ENCODE measurements at places on chromosomes 16 and 17. TPM values are rescaled to one million over a fixed set of nuclear protein-coding genes. Genes with fewer than 3 reads are reported as not detected.
A peak's percentile ranks its signal among the peaks of the same experiment; 100 is the strongest.

- no peak for DNase-seq
- no peaks in the 10 kb centered on the region for H3K4me1 ChIP-seq
- H3K4me3 ChIP-seq = no peak overlapping the region
- no peak overlapping the region for H3K27ac ChIP-seq
- H3K27me3 ChIP-seq = peaks cover 13% of the 10 kb centered on the region
Measured at GRCh38 chr17:3475251-3475685, 529 bp upstream of the ASPA start.

DNA sequence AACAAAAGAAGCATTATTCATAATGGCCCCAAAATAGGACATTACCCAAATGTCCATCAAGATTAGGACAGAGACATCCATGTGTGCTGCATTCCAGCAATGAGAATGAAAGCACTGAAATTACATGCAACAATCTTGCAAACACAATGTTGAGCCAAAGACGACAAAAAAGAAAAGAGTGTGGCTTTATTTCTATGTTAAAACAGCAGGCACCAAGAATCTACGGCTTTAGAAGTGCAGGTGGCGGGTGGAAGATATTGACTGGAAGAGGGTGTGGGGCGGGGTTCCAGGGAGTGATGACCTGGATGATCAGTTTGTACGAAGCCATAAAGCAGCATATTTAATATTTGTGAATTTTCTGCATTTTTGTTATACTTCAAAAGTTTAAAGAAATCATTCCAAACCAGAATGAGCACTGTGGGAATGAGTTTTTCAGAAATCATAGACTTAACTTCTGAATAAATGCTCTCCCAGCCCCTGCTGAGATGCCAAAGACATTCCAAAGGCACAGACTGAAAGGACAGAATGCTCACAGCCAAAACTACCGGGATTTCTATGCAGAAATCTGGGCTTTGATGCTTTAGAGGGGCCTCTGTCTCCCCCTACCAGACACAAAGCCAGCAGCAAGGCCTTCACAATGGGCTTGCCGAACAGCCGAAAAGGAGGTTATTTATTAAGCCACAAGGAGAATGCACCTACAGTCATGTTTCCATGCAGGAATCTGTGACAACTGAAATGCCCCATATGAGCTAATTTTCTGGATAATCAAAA lies 361.6 kb downstream of the GRIN2A start:
- no peak overlapping the region for H3K27ac ChIP-seq
- no peaks in the 10 kb centered on the region for H3K4me1 ChIP-seq
- no peak overlapping the region for H3K4me3 ChIP-seq
- no peak for DNase-seq
- H3K36me3 ChIP-seq = no peaks in the 10 kb centered on the region

DNA sequence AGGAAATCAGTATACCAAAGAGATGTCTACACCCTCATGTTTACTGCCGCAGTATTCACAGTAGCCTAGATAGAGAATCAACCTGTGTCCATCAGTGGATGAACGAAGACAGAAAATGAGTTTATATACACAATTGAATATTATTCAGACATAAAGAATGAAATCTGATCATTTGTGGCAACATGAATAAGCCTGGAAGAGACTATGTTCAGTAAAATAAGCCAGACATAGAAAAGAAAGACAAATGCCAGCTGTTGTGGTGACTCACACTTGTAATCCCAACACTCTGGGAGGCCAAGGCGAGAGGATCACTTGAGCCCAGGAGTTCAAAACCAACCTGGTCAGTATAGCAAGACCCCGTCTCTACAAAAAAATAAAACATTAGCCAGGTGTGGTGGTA lies 16.1 kb downstream of the NUDT16L1 start:
- H3K36me3 ChIP-seq = peaks cover 15% of the 10 kb centered on the region
- no peaks in the 10 kb centered on the region for H3K27me3 ChIP-seq
- no peak overlapping the region for H3K4me3 ChIP-seq
- H3K4me1 ChIP-seq = no peaks in the 10 kb centered on the region
- DNase-seq = no peak

GRCh38 chr17:61724777-61725176 lies 133.8 kb upstream of the NACA2 start:
- H3K4me3 ChIP-seq = no peak overlapping the region
- H3K27me3 ChIP-seq = no peaks in the 10 kb centered on the region
- no peak overlapping the region for H3K27ac ChIP-seq
- peaks cover 7% of the 10 kb centered on the region for H3K36me3 ChIP-seq

DNA sequence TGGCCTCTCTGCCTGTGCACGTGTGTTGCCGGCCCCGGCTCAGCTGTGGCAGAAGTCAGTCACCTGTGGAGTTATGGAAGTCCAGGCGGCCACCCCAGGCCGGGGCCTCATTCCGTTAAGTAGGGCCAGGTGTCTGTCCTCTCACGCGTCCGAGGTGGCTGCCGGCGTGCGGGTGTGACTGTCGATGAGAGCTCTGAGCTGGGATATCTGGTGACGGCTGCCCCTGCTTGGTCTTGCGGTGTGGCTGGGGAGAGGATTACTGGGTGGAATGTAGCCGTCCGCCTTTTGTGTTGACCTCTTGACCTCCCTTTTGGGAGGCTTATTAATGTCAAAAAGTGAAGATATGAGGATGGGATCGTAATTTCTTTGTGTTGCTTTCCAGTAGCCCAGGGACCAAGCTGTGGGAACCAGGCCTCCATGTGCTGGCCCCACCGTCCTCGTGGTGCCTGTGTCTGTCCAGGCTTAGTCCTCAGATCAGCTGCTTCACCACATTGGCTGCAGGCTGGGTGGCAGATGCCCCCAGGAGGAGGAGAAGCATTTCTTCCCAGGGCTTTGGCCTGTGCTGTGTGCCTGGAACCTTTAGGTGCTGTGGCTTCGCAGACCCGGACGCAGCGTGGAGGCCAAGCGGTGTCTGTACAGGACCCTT lies 23.0 kb upstream of the ZNF750 start:
- no peaks in the 10 kb centered on the region for H3K36me3 ChIP-seq
- H3K27ac ChIP-seq = peak overlapping the region; percentile 80
- peak overlapping the region; percentile 96 for H3K4me3 ChIP-seq
- H3K27me3 ChIP-seq = no peaks in the 10 kb centered on the region
- H3K4me1 ChIP-seq = peaks cover 87% of the 10 kb centered on the region

TRIM47 gene
- 24.1 TPM for total RNA-seq

DNA sequence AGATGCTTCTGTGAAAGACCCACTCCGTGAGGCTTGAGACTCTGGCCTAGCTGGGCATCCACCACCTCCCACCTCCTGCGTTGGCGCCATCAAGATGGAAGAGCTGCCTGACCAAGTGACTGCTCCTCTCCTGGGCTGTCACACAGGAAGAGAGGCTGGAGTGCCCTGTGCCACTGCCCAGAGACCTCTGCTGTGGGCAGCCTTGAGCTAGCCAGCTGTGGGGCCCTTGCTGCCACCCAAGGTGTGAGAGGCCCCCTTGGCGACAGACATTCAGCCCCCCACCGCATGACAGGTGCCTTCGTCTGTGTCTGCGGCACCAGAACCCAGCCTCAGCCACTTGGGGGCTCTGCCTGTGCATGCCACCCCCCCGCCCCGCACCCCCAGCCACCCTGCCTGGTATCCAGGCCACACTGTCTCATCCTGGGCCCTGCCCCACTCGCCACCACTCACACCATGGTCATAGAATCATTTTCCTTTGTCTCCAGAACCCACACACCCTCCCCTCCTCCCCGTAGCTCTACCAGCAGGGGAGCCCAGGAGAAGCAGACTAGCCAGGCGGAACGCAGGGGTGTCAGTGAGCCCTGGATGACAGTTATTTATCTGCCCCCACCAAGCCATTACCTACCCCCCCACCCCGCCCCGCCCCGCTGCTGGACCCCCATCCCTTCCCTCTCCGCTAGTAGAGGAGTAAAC lies 120.9 kb upstream of the LHX1 start:
- H3K27ac ChIP-seq = no peak overlapping the region
- no peak for DNase-seq
- no peak overlapping the region for H3K4me3 ChIP-seq
- peaks cover 44% of the 10 kb centered on the region for H3K27me3 ChIP-seq
- no peaks in the 10 kb centered on the region for H3K36me3 ChIP-seq
- H3K4me1 ChIP-seq = no peaks in the 10 kb centered on the region

CBX2 gene
- 2.4 TPM for total RNA-seq

GRCh38 chr17:82148997-82149396 lies 51.0 kb upstream of the FASN start:
- H3K27me3 ChIP-seq = no peaks in the 10 kb centered on the region
- no peak for DNase-seq
- no peak overlapping the region for H3K27ac ChIP-seq
- H3K4me1 ChIP-seq = peaks cover 5% of the 10 kb centered on the region
- H3K4me3 ChIP-seq = no peak overlapping the region
- H3K36me3 ChIP-seq = peaks cover 7% of the 10 kb centered on the region

- H3K36me3 ChIP-seq = peaks cover 17% of the 10 kb centered on the region
- peaks cover 4% of the 10 kb centered on the region for H3K4me1 ChIP-seq
- H3K27me3 ChIP-seq = peaks cover 41% of the 10 kb centered on the region
- no peak overlapping the region for H3K4me3 ChIP-seq
Measured at GRCh38 chr16:86016201-86016965, 117.4 kb downstream of the IRF8 start.
